ENCODE measurements at places on chromosomes 7 and 10.

DNA sequence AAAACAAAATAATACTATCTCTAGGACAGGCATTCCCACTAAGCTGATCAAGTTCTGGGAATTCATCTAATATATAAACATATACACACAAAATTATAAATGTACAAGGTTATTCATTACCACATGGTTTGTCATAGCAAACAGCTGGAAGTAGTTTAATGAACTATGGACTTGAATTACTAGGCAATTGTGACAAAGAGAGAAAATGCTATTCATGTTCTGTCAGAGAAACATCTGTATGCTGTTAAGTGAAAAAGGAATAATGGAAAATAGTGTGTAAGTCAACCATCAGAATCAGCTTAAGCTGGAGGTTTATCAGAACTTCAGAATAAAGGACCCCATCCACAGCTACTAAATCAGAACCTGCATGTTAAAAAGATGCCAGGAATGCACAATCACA, 2.8 kb downstream of the ZNF248 start:
- DNase-seq = no peak

GRCh38 chr10:87669752-87670151, 10.1 kb downstream of the PAPSS2 start:
- DNase-seq = no peak

GRCh38 chr7:111982133-111982532, 224.1 kb downstream of the DOCK4 start:
- no peak for DNase-seq

GRCh38 chr7:151139791-151140190, 27.7 kb downstream of the GBX1 start:
- no peak for DNase-seq

DNA sequence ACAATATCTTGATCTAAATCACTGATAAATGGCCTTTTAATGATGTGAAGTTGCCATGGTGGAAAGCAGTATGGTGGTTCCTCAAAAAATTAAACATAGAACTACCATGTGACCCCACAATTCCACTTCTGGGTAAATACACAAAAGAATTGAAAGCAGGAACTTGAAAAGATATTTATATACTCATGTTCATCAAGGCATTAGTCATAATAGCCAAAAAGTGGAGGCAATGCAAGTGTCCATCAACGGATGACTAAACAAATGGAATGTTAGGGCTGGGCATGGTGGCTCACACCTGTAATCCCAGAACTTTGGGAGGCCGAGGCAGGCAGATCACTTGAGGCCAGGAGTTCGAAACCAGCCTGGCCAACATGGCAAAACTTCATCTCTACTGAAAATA, 2.0 kb upstream of the DNAJC12 start:
- DNase-seq = no peak

GRCh38 chr7:15459018-15459615, 102.7 kb downstream of the AGMO start:
- no peak for DNase-seq

GRCh38 chr10:44047361-44047760, 337.5 kb downstream of the CXCL12 start:
- DNase-seq = no peak

GRCh38 chr7:123571684-123572083, 14.1 kb upstream of the NDUFA5 start:
- no peak for DNase-seq

DNA sequence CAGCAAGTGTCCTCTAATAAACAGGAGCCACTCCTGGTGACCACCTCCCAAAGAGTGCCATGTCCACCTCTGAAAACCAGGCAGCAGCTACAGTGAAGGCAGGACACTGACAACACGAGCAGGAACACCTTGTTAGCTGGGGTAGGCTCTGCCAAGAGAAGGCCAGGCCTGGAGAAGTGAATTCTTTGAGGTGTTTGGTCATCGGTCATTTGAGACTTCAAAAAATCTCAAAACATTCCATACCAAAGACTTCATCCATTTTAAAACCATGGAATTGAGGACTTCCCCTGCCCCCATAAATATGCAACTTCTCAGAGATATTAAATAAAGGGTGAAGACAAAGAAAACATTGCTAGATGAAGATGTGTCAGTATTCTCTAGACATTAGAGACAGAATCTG, 28.4 kb upstream of the OPALIN start:
- no peak for DNase-seq

- no peak for DNase-seq
These were observed 14.7 kb downstream of the FKBP6 start for GRCh38 chr7:73342645-73343044.

GRCh38 chr7:95777269-95777668, 4.9 kb downstream of the DYNC1I1 start:
- DNase-seq = no peak

- no peak for DNase-seq
These were observed 231.8 kb upstream of the DKK1 start for GRCh38 chr10:52082307-52082706.

GRCh38 chr10:75469006-75469616, 37.7 kb downstream of the LRMDA start:
- DNase-seq = no peak

- DNase-seq = no peak
These were observed 96.3 kb downstream of the JAZF1 start for GRCh38 chr7:28083998-28084985.

DNA sequence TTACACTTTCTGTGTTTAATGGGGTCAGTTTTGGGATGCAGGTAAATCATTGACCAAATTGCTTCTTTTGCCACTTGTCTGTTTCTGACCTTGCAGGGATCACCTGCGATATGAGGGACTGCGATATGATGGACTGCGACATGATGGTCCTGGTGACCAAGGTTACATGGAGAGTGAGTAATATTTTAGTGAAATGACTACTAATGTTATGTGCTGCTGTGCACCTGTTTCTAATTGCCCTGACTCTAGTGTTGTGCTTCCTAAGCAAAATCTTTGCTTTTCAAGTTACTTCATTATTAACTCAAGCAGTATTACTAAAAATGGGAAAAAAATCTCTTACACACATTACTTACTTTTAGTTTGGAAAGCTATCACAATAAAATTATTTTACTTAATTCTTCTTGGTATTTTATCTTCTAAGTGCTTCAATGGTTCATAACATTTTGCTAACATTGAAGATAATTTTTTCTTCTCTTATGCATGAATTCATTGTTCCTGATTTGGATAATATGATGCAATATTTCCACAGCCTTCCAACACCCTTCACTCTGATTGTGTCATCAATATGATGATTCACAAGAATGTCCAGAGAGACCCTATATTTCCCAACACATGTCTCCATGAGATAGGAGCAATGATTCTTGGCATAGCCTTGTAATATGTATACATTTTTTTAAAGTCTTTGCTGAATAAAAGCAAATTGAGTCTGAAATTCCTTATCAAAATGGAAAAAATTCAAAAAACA, 306.2 kb upstream of the AKR1E2 start:
- DNase-seq = no peak

GRCh38 chr7:51113560-51113959, 203.0 kb downstream of the COBL start:
- DNase-seq = no peak

GRCh38 chr7:103824251-103824650, 165.2 kb downstream of the RELN start:
- no peak for DNase-seq

DNA sequence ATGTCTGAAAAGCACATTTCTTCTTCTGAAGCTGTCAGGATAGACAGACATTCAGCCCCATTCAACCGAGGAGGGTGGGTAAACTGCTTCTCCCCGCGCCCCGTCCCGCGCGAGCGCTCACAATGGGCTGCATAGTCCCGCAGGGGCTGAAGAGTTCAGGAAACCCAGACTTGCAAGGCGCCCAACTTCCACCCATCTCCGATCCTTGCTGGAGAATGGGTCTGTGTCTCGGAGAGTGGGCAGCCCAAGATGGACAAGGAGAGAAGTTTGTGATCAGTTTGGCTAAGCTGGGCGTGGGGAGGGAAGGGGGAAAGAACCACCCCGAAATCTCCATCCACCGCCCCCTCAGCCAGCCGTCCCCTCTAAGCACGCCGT, 686 bp downstream of the AASS start:
- DNase-seq = peak; percentile 24

GRCh38 chr7:130114374-130114773, 44.0 kb downstream of the KLHDC10 start:
- peak; percentile 24 for DNase-seq

GRCh38 chr10:125911990-125912389, 15.6 kb downstream of the FANK1 start:
- no peak for DNase-seq

DNA sequence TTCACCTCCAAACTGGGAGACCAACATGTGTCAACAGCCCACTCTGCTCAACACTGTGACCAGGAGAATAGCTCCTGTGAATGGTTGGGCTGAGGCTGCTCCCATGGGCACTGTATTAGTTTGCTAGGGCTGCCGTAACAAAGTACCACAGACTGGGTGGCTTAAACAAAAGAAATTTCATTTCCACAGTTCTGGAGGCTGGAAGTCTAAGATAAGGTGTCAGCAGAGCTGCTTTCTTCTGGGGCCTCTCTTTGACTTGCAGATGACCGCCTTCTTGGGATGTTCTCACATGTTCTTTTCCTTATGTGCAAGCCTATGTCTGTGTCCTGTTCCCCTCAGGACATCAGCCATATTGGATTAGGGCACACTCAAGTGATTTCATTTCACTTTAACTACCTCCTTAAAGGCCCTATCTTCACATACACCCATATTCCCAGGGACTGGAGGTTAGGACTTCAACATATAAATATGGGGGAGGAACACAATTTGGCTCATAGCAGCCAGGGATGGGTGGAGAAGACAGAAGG, 90.3 kb downstream of the CPED1 start:
- DNase-seq = no peak

GRCh38 chr10:86820509-86820908, 64.1 kb downstream of the BMPR1A start:
- no peak for DNase-seq

- no peak for DNase-seq
These were observed 177.3 kb downstream of the NSUN6 start for GRCh38 chr10:18474118-18474455.

DNA sequence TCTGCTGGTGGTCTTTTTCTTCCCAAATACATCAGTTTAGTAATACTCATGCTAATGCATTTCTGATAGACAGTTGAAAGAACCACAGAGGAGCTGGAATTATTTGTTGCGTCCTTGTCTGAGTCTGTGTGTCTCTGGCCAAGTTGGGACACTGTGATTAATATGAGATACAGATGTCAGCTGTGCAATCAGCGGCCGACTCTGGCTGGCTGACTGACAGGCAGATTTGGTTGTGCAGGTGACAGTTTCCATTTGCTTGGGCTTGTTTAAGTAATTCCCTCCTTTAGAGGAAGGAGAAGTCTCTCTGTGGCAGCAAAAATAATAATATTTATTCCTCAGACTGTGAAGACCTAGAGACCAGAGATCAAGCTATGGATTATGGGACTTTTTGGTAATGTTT, 176.2 kb upstream of the CHRM2 start:
- DNase-seq = no peak

DNA sequence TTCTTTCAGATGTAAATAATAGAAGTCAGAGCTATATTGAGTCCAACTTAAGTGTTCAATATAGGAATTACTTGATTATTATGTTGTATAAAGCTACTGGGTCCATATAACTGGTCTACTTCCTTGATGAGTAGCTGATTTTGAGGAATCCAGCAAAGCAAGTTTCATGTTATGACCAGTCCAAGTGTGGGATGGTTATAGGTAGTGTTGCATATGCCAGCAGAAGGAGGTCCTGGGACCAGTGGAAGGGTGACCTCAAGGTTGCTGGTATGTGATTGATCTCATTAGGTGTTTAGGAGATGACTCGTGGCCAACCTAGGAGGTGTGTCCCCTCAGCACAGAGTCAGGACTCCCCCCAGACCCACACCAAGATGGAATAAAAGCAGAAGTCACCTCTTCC, 551.5 kb downstream of the KCNMA1 start:
- DNase-seq = no peak

DNA sequence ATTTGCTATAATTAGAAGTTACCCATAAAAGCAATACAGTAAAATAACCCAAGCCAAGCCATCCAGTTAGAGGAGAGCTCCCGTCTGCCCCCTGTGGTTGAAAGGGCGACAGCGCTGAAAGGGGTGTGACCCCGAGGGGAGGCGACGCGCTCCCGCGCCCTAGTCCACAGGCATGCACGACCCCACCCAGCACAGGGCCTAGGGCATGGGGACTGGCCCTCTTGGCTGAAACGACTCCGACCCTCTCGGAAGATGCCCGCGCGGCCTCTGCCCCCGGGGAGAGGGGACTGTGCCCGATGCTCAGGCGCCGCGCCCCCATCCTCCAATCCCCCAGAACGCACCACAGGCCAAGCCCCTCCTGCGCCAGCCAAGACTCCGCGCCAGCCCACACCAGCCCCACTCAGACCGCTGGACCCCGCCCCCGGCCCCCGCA, 64.0 kb downstream of the CSGALNACT2 start:
- peak; percentile 47 for DNase-seq

GRCh38 chr10:48627984-48628609, 23.2 kb upstream of the ARHGAP22 start:
- no peak for DNase-seq

DNA sequence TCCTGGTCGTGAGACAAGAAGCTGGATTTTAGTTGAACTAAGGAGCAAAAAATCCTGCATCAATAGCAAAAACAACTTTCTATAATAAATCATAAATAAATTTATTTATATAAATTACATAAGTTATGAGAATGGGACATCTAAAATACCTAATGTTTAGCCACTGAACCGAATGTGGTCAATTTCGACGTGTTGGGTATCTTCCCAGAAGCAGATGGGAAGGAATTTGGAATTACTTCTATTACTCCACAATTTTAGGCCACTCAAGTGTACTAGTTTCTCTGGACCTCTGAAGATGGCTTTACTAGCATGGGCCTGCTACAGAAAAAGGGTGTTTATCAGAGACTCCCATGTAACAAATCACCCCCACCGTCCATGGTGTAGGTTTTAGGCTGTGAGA, 172.0 kb downstream of the PRPF18 start:
- DNase-seq = no peak

DNA sequence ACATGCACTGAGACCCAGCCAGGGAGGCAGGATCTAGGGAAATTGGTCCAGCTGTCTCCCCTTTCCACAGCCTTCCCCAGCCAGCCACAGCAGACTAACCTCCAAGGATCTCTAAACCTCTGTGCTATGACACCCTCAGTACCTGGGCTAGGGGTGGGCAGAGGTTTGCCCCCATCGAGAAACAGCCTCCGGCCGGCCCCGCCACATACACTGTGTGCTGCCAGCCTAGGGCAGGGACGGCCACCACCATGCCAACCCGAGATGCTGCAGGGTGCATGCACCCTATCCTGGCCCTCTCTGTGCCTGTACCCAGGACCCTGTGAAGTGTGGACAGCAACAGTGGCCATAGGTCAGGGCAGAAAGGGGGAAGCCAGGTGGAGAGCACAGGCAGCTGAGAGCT, 58.1 kb downstream of the PARP12 start:
- DNase-seq = no peak

DNA sequence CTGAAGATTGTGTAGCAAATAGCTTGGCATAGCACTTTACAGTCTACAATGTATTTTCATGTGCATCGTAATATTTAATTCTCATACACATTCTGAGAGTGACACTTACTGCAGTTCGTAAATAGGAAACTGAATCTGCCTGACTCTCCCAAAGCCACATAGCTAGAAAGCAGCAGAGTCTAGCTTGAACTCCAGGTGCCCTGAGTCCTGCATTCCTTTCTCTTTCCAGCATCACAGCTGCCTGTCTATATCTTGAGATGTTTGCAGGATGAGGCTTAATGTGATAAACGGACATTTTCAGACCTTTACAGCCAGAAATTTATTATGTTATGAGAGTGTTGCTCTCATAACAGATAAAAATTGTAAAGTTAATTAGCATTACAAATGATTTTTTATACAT, 132.9 kb upstream of the PLXDC2 start:
- no peak for DNase-seq
